Stimulated activated CD8-positive, alpha-beta memory T cell treated with anti-CD3 and anti-CD28 coated beads, Interleukin-15, amount 100 ng/mL, for 24 hours (primary cell): ENCODE measurements at places on chromosomes 3 and 15.

GRCh38 chr15:33215941-33216872, 21.7 kb upstream of the FMN1 start:
- no peak for DNase-seq

- DNase-seq, result no peak
Measured at GRCh38 chr3:149327156-149327555, 6.3 kb downstream of the TM4SF18 start.

DNA sequence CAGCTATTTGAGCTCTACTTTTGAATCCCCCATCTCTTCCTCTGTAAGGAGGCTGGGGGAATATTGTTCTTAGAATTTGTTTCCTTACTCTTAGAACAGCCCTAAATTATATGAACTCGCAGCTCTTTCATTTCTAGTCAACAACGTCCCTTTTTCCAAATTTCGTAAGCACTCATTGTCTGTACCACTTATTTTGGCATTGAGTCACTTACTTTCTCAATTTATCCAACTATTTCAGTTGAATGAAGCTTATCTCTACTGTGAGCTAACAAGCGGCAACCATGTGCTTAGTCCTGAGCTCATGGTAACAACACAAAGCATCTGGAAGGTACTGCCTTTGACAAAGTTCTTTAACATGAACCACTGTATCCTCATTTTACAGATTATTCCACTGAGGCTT, 191.1 kb downstream of the GREM1 start:
- no peak for DNase-seq

DNA sequence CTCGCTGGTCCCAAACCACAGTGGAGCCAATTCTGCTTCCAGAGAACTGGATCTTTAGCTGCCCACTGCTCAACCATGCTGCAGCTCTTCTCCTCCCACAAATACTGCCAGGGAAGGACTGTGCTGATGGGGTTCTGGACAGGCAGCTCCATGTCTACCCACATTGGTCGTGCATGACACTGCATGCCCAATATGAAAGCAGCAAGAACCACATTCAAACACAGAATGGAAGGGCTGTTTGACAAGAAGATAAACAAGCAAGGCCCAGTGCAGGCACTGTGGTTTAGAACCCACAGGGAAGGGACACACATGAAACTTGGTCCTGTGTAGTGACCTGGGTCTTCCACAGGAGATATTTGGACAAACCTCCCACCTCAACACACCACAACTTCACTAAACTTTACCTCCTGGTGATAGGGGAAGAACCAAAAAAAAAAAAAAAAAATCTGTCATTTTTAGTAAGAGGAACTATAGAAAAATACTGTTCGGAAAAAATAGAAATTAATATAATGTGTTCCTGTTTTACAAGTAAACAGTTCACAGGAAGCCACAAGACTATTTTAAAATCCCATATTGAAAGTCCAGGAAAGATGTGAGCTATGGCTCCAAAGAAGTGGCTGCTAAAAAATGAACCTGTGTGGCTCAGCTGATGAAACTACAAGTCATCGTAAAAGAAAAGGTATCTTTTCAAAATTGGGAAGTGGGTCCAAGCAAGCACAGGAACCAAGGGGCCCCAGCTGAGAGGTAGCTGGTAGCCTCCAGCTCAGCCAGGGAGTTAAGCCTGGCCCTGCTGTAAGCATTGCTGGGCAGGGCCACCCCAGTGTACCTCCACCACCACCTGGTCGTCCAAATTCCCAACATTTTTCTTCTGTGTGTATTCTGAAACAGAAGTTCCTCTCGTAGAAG, 77.7 kb upstream of the ACAN start:
- DNase-seq, result no peak
